ENCODE measurements at places on chromosomes 5 and 9. TPM values are rescaled to one million over a fixed set of nuclear protein-coding genes. Genes with fewer than 3 reads are reported as not detected.

IFNE gene
- 0.12 TPM for total RNA-seq

EPB41L4A gene
- total RNA-seq = not detected

BARHL1 gene
- not detected for total RNA-seq

CNTNAP3B gene
- total RNA-seq = 4.8 TPM

GPR151 gene
- not detected for total RNA-seq

REEP2 gene
- 4.8 TPM for total RNA-seq

Measured in pericardium fibroblast (primary cell).